Right cardiac atrium (tissue), 5 donors: ENCODE measurements at places on chromosomes 3 and 15. TPM values are rescaled to one million over a fixed set of nuclear protein-coding genes. Genes with fewer than 3 reads are reported as not detected.

LARP6 gene
- total RNA-seq, result 41.9 TPM

TEX55 gene
- not detected for total RNA-seq

SQOR gene
- total RNA-seq, result 19.3 TPM

ALS2CL gene
- total RNA-seq, result 17.0 TPM

ERC2 gene
- 9.2 TPM for total RNA-seq

NEK10 gene
- total RNA-seq, result 9.8 TPM

- DNase-seq, result no peak
Observed at GRCh38 chr3:76040946-76041345, 255.6 kb upstream of the ZNF717 start.

DNA sequence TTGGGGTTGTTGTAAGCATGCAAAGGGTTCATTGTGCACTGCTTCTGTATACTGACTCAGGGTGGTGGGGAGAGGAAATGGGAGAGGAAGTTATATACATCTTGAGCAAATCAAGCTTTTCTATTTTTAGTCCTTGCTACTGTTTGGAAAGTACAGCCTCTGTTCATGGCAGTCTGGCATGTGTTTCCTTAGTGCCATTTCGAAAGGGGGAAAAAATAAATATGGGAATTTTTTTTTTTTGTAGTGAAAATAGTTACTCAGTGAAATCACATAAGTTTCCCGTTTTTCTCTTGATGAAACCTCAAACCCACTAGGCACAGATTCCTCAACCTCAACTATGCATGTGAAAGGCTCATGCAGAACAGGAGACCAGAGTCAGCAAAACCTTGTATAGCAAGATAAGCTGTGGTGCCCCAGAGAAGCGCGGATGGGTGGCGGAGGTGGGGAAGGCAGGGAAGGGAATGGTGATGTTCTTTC, 353.3 kb downstream of the LPP start:
- DNase-seq, result no peak

- no peak for DNase-seq
Observed at GRCh38 chr3:55797084-55797483, 310.0 kb upstream of the WNT5A start.

DNA sequence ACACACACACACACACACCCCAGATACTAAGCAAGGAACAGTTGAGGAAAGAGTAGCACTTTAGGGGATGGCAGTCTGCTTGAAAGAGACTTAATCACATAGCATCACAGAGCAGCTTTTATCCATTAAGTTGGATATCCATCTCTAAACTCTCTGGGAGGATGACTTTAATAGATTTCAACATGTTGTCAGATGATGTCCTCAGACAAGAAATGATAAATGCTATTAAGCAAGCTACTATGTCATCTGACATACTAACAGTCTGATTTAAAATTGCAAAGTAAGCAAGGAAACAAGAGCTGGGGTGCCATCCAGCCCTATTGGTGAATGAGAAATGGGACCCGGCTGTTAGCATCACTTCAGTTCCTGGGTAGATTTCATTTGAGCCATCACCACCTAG, 136.9 kb downstream of the PLCL2 start:
- no peak for DNase-seq

DNA sequence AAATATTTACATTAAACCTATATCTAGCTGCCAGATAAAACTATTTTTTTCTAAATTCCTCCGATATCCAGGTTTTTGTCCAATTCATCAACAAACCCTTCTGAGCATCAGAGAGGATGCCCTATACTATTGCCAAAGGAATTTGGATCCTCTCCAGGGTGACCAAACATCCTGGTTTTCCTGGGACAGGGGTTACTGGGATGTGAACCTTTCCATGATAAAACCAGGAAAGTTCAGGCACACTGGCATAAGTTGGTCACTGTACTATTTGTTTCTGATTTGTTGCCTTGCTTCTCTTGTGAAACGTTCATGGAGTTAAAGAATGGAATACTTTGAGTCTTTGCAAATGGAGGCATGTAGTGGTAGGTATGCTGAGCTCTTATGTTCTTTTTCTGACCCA, 63.5 kb downstream of the TLNRD1 start:
- DNase-seq, result no peak

DNA sequence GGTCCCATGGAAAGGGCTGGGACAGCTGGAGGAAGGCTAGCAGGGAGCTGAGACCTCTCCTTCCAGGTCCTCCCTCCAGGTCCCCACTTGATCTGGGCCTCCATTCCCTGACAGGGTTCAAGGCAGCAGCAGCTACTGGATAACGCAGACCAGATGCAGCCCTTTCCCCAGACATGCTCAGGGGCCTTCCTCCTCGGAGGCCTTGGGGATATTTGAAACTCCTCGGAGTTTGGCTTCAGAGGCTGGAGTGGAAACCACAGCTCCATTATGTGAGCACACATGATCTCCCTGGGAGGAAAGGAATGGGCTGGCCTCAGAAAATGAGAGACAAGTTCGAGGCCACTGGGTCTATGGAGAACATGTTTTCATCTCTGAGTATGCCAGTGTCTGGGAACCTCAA, 119.3 kb downstream of the SMAD6 start:
- DNase-seq, result no peak

DNA sequence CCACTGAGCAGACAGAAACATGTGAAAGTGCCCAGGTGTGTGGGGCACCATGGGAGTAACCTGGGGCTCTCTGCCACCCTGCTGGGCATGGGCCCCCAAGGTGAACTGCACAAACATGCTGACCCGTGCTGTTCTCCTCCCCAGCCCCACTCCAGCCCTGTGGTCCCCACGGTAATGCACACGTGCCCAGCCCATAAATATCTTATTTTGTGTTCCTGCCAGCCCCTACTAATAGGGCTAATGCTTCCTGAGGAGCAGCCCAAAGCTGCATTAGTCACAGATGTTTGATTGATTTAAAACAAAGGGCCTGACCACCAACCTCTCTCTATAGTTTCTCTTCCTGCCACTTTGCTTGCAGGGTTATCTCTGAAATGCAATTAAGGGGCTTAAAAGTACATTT, 95.4 kb downstream of the ABHD5 start:
- no peak for DNase-seq

DNA sequence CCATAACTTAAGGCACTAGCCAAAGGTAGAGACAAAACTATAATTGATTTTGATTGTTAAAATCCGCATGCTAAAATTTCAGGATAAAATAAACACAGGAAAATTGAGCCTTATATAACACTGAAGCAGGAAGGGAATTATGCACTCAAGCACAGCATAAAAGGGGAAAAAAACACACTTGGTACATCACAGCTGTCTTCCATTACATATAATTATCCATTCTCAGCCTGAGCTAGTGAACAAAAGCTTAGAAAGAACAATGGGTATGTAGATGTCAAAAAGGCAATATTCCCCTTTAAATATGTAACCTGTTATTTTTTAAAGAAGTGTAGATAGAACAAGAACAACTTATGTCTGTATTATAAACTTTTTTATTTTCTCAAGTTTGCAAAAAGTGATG, 899.2 kb downstream of the ROBO1 start:
- DNase-seq, result no peak

DNA sequence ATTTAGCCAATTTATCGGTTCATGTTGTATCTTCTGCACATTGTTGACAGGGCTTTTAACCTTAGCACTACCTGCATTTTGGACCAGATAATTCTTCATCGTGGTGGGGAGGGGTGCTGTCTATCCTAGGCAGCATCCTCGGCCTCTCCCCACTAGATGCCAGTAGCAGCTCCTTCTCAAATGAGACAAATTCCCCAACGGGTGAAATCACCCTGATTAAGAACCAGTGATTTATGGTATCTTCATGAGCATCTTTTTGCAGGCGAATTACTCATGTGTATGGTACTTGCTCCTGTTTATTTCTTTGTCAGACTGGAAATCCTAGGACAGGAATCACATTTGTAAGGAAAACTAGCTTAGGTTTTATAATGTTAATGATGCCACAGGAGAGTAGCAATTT, 68.0 kb downstream of the C3orf70 start:
- no peak for DNase-seq
